CD4-positive, alpha-beta T cell treated with Interleukin-10 for 1 hour (primary cell): ENCODE measurements at places on chromosomes 1 and 21.

- DNase-seq = no peak
Observed at GRCh38 chr21:14267076-14267475, 51.1 kb downstream of the RBM11 start.

DNA sequence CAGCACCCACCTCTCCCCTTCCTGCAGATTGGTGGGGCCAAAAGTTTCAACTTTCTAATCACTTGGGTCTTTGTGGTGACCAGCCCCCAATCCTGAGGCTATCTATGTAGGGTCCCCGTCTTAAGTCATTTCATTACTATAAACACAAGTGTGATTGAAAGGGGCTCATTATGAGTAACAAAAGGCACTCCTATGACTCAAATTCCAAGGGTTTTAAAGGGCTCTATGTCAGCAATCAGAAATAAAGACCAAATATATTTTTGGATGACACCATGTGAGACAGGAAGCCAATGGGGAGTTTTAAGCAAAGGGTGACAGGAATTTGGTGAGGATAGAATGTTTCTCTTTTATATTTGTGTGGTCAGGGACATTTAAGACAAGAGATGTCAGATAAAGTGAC lies 6.2 kb downstream of the ERO1B start:
- no peak for DNase-seq

DNA sequence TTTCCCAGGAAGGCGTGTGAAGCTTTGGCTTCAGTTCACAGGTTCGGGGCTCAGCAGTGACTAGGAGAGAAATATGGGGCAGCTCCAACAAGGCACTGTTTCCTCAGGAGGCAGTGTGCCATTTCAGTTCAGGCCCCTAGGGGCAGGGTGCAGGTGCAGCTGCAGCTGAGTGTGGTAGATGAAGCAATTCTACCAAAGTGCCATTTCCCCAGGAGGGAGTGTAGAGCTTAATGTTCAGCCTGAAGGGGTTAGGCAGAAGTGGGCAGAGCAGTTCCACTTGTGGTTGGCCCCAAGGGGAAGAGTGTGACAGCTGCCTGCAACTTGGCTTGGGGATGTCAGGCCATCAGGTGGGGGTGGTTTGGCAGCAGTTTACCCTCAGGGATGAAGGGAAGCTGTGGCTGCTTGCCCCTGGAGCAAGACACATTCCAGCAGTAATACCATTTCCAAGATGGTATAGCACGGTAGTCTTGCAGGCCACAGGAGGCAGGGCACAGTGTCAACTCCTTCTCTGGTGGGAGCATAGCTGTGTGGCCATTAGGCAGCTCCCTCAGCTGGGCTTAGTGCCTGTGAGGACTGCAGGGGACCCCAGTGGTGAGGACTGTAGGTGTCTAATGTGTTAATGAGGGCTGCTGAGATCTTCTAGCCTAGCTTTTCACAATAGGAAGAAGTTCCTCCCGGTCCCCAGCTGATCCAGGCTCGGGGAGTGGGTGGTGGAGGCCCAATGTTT lies 34.7 kb downstream of the RGSL1 start:
- DNase-seq = peak; percentile 19

DNA sequence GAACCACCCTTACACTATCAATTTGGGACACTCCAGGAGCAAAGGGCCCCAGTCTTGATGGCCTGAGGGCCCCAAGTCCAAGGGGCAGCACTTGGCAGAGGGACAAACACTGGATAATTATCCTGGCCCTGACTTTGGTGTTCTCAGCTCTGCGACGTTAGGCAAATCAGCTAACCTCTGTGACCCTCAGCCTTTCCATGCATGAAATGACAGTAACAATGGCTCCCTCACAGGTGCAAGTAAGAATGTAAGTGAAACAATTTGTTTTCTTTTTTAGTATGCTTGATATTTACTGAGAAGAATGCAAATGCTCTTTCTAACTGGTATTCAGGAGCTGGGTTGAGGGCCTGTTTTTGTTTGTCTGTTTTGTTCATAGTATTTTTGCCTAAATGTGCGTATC lies 61.6 kb upstream of the PRDX6 start:
- no peak for DNase-seq

DNA sequence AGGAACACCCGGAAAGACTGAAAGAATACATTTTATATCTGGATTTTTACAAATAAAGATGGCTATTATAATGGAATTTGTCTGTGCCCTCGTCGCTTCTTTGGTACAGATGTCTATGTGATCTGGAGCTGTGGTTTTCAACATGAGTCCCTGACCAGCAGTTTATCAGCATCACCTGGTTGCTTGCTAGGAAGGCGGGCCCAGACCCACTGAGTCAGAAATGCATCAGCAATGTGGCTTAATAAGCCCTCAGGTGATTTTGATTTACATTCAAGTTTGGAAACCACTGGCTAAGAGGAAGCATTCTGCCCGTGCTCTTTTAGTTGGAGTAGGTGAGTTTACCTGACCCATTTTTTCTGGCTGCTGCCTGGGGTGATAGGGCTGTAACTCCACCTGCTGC lies 31.7 kb downstream of the ATP1A1 start:
- no peak for DNase-seq

GRCh38 chr1:212254853-212255363 lies 30.3 kb upstream of the PPP2R5A start:
- DNase-seq = peak; percentile 36

DNA sequence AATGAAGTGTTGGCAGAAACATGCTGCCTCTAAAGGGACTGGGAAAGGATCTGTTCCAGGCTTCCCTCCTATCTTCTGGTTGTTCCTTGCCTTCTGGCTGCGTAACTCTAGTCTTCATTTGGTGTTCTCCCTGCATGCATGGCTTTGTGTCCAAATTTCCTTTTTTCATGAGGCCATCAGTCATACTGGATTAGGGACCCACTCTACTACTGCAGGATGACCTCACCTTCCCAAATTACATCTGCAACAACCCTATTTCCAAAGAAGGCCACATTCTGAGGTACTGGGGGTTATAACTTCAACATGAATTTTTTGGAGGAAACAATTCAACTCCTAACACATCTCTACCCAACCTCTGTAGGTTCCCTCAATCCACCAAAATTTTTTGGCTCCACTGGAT lies 26.3 kb downstream of the MR1 start:
- no peak for DNase-seq

- no peak for DNase-seq
Observed at GRCh38 chr1:193348091-193348768, 161.8 kb upstream of the B3GALT2 start.

GRCh38 chr1:91693557-91693956 lies 192.4 kb downstream of the TGFBR3 start:
- no peak for DNase-seq

DNA sequence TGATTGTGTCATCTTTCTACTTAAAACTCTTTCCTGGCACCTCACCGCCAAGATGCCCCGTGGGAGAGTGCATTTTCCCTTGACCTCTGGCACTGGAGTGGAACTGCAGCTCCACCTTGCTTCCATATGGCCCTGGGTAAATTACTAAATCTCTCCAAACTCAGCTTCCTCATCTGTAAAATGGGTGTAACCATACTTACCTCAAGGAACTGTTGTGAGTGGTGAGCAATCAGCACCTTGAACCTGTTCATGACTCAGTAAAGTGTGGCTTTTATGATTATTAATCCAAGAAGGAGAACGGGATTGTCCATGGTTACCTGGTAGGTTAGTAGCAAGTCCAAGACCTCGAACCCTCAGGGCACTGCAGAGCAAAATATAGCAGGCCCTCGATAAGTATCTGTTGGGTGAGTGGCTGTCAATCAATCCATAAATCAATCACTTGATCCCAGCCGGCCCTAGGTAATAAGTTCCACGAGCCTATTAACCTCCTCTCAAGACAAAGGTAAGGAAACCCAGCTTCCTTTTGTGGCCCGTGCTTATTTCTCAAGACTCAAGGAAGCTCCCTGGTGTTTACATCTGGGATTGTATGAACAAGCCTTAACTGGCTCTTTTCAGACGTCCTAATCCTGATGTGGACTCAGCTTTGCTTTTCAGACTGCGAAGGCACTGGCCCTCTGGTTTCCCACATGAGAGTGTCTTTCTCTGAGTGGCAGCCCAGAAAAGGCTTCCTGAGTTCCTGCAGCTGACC lies 114.0 kb upstream of the GJB5 start:
- DNase-seq = no peak

DNA sequence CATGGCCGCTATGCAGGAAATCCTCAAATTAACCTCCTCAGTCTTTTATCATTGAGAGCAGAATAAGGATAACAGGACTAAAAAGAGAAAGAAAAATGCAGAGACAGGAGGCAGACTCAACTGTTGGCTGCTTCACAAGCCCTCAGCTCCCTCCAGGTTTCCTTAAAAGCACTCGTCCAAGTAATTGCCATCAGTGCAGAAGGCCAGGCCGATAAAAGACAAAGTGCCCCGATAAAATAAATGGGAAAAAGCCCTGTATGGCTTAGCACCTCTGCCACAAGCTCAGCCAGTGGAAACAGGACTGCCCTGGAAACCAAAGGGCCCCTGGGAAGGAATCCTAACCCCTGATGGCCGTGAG lies 8.1 kb downstream of the S100A6 start:
- no peak for DNase-seq

GRCh38 chr1:188170411-188170810 lies 1341.7 kb downstream of the PLA2G4A start:
- DNase-seq = no peak

DNA sequence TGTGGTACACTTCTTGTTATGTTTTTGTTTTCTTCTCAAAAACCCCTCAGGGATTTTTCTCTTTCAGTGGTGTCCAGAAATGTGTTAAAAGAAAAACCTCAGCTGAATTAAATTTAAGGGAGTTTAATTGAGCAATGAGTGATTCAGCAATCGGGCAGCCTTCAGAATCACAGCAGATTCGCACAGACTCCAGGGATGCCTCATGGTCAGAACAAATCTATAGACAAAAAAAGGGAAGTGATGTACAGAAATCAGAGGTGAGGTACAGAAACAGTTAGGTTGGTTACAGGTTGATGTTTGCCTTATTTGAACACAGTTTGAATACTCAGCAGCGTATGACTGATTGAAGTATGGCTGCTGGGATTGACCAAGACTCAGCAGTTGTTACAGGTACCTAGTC lies 86.2 kb downstream of the TLR5 start:
- DNase-seq = no peak

DNA sequence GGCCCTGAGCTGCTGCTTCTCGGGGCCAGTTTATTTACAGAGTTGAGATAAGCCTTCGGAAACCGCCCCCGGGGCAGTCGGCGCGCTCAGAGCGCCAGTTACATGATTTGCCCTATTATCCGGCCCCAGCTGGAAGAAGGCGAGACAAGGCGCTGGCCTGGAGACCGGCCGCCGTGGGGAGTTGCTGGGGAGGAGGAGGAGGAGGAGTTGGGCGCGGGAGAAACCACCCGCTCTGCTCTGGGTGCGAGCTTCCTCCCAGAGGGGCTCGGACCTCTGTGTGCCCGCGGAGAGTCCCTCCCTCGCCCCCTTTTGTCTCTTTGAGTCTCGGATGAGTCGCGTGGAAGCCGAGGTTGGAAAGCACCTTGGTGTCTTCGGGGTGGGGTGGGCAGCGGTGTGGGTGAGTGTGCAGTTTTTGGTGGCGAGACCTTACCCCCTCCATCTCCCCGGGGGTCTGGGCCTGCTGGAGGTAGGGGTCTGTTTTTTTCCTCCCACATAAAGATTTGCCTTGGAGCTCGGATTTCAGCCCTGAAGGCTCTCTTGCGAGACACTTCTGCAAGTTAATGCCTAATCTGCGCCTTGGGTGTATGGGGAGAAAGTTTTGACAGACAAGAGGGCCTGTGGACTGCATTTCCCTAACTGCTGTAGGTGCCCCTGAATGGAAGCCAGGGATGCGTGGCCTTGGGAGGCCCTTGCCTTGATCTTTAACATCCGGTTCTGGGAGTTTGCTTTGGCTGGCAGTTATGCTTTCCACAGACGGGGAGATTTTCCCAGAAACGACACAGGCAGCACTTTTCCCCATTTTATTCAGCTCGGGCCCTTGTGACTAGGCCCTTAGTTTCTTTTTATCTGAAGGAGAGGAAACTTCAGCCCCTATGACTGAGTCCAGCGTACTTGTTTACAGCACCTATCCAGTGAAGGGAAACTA lies 80.0 kb downstream of the NDUFS5 start:
- peak; percentile 32 for DNase-seq

GRCh38 chr1:65393928-65394327 lies 26.5 kb upstream of the LEPR start:
- no peak for DNase-seq

DNA sequence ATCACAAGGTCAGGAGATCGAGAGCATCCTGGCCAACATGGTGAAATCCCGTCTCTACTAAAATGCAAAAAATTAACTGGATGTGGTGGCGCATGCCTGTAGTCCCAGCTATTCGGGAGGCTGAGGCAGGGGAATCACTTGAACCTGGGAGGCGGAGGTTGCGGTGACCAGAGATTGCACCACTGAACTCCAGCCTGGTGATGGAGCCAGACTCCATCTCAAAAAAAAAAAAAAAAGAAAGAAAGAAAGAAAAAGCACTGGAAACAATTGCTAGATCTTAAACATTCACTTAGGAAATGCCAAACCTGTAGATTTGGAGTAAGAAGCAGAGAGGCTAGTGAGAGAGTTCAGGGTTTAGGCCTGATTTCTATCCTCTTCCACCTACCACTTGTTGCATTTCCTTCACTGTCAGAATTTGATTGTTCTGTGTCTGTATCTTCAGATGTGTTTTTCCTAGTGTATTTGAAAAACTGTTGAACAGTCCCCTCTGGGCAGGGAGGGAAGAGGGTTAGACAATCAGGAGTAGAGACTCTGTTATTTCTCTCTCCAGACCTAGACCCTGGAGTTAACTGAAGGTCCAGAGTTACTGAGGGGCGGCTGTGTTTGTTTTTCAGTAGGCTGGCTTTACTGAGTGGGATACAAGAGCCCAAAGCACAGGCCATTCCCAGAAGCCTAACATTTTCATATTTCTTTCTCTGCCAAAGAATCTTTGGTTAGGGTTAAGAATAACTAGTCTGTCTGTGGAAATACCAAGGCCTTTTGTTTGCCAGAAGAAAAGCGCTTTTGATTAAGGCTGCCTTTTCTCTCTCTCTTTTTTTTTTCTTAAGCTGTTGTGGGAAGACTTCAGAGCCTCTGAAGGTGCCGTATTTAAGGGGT lies 31.1 kb upstream of the MACF1 start:
- DNase-seq = no peak

DNA sequence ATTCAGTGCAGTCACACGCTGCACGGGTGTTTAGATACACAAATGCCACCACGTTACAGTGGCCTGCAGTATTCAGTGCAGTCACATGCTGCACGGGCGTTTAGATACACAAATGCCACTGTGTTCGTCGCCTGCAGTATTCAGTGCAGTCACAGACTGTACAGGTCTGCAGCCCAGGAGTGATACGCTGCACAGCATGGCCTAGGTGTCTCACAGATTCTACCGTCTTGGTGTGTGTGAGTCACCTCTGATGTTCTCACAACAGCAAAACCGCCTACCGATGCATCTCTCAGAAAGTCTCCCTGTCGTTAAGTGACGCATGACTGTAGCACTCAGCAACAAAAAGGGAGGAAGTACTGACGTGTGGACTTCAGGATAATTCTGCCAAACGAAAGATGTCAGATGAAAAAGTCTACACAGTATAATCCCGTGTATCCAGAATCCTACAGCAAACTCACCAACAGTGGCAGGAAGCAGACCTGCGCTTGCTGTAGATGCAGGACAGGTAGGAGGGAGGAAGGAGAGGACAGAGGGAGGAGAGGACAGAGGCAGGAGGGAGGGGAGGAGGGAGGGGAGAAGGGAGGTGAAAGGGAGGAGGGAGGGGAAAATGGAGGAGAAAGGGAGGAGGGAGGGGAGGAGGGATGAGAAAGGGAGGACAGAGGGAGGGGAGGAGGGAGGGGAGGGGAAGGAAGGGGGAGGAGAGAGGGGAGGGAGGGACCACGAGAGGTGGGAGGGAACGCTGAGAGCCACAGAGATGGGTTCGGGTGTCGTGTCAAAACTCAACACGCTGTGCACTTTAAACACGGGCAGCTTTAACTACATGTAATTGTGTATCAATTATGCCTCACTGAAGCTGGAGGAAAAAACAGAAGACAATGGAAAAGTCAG lies 36.3 kb upstream of the PCBP3 start:
- peak; percentile 45 for DNase-seq
